ENCODE measurements at places on chromosomes 6 and 20.

GRCh38 chr6:110710115-110710514 is 105.2 kb downstream of the CDK19 start:
- no peak for DNase-seq

GRCh38 chr20:49787371-49788357 is 25.0 kb upstream of the SLC9A8 start:
- no peak for DNase-seq

DNA sequence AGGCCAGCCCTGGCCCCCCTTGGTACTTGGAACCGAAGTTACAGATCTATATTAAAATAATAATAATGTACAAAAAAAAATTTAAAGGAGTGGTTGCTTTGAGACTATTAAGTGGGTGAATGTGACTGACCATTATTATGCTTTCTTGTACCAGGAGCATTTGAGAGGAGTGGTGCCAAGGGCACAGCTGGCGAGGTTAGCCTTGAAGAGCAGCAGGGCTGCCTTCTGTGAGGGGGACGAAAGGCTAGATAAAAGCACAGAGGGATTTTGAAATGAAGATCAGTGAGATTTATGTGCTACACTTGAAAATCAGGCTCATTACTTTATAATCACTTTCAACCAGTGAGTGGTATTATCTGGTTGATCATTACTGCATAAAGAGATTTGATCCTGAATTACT is 48.6 kb downstream of the FIG4 start:
- no peak for DNase-seq

GRCh38 chr20:61968932-61969331 is 96.7 kb downstream of the TAF4 start:
- DNase-seq: no peak

- DNase-seq: no peak
Measured at GRCh38 chr20:16241911-16242310, 331.3 kb downstream of the KIF16B start.

GRCh38 chr6:1593286-1593957 is 16.3 kb upstream of the FOXC1 start:
- no peak for DNase-seq

DNA sequence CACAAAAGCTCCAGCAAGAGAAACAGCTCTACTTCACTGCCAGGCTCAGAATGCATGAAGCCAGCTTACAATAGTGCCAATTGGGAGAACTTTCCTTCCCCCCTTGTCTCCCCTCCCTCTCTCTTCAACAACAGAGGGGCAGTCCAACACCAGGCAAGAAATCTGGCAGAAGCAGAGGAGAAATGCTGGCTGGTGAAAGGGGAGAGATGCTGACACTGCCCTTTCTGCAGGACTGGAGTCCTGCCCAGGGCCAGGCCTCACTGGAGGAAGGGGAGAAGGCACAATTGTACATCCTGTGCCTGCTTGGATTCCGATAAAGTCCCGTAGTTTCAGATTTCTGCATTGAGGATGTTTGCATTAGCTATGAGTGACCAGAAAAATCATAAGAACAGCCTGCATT is 148.6 kb downstream of the LRRC1 start:
- DNase-seq: no peak

GRCh38 chr6:95802978-95803377 is 212.8 kb upstream of the FUT9 start:
- no peak for DNase-seq

DNA sequence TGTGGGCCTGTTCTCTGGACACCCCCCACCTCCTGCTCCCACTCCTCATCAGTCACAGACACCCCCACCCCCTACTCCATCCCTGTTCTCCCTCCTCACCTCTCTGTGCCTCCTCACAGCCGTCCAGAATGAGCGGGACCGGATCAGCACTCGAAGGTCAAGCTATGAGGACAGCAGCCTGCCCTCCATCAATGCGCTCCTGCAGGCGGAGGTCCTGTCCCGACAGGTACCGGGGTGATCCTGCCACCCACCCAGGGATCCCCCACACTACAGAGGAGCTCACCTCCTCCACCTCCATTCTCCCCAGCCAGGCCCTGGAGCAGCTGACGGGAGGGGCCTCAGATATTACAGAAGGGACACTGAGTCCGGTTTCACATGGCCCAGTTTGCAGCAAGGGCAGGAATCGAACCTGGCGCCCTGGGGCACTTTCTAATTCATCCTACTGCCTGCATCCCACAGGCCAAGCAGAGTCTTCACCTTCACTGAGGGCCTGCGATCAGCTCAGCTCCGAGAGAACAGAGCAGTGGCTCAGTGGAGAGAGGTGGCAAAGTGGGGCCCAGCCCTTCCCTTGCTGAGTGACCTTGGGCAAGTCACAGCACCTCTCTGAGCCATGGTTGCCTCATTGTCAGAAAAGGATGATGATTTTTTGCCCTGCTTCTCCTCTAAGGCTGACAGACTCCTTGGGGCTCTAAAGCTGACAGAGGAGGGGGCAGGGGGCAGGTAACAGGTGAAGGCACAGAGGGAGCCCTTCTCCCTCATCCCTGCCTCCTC is 58.3 kb downstream of the HNF4A start:
- no peak for DNase-seq
